ENCODE measurements at places on chromosomes 6 and 20.

DNA sequence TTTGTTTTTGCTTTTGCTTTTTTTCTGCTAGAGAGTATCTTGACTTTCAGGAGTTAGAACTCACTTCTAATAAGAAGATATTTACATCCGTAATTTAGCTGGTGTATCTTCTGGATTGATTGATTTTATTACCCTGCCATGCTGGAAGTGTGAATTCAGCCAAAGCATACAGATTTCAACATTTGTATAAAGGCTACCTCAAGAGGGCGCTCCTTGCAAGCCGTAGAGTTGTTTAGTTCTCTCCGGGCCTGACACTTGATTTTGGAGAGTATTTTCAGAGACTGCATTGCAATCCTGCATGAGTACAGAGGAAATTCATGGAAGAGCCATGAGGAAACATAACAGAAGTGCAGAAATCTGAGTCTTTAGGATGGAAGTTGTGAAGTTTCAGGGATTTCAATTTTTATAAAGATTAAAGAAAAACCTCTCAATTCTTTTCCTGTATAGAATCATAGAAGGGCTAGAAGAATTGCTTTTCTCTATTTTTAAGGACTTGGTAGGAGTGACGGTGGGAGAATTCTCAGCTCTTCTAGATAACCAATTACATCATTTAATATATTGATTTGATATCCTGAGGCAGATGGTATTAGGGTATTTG lies 66.7 kb upstream of the TIAM2 start:
- peak; percentile 55 for DNase-seq

DNA sequence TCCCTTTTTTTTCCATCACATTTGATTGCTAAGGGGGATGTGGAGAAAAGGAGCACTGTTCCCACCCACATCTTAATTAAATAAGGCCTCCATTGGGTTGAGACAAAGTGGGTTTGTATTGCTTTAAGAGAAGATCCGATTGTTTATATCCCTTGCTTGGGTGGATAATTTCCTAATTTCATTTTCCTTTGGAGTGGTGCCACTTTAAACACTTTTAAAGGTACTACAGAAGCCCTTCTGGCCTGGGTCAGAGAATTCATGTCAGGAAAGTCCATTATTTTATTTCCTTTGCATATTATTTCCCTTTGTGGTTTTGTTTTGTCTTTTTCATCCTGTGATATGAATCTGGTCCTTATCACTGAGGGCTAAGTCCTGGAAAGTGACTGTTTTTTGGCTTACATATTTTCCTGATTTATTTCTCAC lies 56.9 kb downstream of the PHACTR2 start:
- DNase-seq, result no peak

DNA sequence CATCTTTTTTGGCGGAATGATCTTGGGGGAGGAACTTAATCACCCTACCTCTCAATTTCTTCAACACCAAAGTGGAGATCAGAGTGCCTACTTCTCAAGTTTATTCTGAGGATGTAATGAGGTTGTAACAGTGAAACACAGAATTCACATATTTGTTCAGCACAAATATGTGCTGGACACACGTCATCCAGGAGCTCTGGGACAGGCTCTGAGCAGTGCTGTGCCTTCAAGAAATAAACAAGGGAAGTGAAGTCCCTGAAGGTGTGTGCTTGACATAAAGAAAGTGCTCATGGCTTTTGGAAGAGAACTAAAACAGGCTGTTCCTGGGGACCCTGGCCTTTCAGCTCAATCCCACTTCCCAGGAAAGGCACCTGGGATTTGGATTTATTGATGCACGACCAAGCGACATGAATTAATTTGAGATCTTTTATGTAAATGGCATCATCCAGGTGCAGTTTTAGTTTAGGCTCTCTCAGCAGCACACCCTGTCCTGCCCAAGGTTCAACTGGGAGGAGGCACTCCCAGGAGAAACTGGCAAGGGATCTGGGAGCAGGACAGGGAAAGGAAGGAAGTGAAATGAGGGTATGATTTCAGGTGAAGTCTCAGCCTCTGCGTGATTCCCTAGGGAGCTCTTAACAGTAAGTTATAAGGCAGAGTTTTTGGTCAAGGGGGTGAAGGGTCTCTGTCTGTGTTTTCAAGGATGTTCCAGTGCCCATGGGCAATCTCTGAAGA lies 211.0 kb downstream of the FOXA2 start:
- DNase-seq, result no peak

DNA sequence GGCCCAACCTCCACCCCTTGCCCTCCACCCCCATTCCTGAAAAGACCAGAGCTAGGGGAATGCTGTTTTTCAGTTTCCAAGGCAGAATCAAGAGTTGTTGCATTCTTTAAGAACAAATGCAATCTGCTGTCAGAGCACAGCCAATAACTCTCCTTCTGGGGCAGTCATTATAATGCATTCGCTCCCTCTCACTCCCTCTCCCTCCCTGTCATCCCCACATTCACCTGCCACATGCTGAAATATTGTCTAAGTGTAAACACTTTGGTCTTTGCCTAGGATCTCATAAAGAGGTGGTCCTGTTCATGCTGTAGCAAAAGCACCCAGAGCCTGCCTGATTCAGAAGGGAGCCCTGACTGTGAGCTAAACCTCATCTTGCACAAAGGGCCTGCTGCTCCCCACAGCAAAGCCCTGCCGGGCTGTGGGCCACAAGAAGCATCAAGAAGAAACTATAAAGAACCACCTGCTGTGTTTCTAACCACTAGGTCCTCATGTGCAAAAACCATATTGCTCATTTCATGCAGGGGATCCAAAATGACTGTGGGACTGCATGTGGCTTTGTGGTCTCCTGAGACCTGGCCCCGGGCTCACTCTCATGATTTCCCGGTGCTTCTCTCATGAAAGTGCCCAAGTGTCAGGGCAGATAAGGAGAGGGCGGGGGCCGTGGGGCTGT lies 85.6 kb downstream of the GPR6 start:
- DNase-seq, result no peak

DNA sequence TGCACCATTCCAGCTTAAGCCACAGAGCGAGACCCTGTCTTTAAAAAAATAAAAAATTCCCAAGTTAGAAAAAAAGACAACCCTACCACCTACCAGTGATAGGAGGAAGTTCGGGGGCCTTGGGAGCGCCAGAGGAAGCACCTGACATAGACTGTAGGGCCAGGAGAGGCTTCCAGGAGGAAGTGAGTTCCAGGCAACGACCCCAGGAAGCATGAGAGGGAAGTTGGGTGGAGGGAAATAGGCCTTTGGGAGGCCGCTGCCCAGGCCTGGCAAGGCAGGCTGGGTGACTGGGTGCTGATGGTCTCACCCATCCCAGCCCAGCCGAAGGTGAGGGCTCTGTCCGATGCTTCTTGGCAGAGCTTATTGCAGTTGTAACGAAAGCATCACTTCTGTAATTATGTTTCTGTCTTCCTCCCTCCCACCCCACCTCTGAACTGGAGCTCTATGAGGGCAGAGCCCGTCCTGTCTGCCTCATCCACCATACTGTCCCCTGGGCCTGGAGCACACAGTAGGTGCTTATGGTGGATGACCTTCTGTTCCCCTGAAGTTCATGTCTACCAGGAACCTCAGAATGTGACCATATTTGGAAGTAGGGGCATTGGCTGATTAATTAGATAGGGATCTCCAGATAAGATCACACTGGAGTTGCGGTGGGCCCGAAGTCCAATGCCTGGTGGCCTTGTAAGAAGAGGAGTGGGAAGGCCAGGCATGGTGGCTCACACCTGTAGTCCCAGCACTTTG lies 54.1 kb downstream of the UBE2V1 start:
- no peak for DNase-seq

DNA sequence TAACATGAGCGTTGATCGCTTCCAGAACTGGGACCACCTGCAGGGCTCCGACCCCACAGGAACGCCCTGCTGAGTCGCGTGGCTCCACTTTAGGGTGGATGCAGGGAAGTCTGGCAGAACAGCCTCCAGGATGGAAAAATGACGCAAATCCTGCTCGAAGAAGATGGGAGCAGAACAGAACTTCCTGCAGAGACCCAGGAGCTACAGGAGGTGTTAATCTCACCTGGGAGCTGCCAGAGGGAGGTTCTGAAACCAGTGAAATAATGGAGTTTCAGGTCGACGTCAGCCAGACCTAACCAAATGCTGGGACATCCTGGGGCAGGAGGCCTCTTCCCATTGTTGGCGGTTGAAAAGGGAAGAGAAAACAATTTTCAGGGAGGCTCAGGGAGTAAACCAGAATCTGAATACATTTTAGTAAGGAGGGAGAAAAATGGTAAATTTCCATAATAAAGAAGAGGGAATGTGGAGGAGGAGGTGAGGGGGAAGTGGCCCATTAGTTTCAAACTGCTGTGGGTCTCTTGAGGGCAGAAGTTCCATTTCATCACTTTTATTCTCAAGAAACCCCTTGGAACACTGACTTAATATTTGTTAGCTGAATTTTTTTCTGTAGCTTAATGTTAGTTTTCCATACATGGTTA lies 558.4 kb upstream of the CDH4 start:
- DNase-seq, result no peak

- DNase-seq, result no peak
These were observed 143.1 kb downstream of the DTNBP1 start for GRCh38 chr6:15519681-15520080.

- no peak for DNase-seq
These were observed 73.0 kb downstream of the RREB1 start for GRCh38 chr6:7180751-7181150.

DNA sequence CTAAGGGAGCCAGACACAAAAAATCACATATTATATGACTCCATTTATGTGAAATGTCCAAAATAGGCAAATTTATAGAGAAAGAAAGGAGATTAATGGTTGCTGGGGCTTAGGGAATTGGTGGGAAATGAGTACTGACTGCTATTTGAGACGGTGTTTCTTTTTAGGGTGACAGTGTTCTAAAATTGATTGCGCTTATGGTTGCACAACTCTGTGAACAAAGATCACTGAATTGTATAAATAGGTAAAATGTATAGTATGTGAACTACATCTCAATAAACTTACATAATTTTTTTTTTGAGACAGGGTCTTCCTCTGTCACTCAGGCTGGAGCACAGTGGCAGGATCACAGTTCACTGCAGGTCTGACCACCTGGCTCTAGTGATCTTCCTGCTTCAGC lies 45.4 kb downstream of the REV3L start:
- DNase-seq, result no peak

GRCh38 chr6:124193132-124193531 lies 389.5 kb downstream of the NKAIN2 start:
- no peak for DNase-seq
